ENCODE measurements at places on chromosomes 12 and 14.

DNA sequence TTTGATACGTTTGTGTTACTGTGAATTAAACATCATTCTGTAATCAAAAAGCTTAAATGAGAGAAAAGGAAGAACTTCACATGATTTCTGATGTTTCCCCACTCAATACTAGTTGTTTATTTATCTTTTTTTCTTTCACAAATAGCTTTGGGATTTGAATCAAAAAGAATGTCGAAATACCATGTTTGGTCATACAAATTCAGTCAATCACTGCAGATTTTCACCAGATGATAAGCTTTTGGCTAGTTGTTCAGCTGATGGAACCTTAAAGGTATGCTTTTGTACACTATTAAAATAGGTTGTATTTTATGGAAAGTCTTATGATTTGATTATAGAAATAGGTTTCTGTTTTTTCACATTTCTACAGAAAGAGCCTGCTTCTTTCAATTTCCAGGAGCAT, 41.5 kb downstream of the APAF1 start:
- DNase-seq: no peak

DNA sequence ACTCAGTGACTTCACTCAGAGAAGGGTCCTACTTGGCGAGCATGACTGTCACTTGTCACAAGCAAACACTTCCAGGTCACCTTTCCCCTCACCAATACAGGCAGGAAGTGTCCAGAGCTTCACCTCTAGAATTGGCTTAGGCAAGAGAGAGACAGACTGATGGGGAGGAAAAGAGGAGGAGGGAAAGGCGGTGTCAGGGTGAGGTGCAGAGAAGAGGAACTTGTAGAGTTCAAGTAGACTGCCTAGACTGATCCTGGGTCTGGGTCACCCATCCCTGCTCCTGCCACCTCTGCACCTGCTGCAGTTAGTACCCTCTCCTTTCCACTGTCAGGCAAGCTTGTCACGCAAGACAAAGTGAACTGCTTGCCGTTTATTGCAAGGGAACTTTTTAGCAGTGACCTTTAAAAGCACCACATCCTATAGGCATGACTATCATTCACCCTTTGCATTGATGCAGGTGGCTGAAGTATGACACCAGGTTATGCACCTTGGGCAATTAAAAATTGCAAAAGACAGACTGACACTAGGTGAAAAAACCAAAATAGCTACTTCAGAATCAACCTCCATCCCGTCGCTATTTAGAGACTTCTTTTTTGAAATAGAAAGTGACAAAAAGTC, 292.4 kb downstream of the SYT1 start:
- DNase-seq: no peak

GRCh38 chr14:50116966-50117365, 594 bp upstream of the VCPKMT start:
- no peak for DNase-seq

DNA sequence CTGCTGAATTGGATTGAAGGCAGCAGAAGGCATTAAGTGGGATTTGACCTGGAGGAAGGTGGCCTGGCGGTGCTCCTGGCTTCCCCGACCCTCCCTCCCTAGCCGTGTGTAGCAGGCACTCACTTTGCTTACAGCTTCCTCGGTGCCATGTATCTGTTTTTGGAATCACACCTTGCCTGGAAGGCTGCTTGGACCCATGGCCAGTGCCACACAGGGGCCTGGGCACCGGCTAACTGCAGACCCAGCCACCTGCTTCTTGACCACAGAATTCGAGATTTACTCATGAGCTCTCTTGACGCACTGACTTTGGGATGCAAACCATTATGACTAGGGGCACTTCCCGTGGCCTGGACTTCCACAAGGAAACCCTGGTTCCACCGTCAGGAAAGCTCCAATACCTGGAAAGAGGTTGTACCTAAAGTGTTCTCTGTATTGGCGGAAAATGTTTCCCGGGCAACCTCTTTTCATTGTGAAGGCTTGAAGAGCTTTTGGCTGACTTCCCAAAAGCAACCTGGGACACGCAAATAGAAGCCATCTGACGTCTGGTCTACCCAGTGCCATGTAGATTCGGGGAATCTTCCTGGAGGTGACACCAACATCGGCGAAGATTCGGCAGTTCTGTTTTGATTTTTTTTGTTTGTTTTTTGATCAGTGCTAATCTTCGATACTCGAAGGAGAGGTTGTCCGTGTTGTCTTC, 125.6 kb upstream of the RTL1 start:
- no peak for DNase-seq

DNA sequence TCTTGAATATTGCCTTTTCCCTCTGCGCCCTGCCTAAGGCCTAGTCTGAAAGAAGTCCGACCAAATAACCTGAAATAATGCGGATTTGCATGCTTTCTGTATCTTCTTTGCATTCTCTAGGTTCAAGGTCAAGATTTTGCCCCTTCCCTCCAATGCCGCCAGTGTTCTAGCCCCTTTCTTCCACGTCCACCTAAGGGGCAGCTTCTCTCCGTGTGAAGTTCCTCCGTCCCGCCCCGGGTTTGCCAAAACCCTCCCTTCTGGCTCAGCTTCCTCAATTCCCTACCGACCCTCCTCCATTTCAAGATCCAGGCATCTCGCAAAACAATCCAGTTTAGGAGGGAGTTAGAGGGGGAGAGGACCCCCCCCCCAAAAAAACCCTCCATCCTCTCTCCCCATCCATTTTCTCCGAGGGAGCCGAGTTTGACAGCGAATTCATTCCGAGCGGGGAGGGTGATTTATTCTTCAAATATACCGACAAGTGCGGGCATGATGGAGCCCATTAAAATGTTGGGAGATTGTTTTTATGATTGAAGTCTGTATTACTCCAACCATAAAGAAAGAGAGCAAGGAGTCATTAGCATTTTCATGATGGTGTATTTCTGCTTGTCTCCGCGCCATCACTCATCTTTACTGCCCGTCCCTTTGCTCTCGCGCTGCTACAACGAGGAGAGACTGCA, 20.9 kb upstream of the ATP5MC2 start:
- no peak for DNase-seq

Measured in fibroblast of skin of scalp (primary cell).